ENCODE measurements at places on chromosomes 5 and 9. TPM values are rescaled to one million over a fixed set of nuclear protein-coding genes. Genes with fewer than 3 reads are reported as not detected.

The FBXW5 gene
- 117 TPM for total RNA-seq

The LCN1 gene
- total RNA-seq: not detected

The GARNL3 gene
- total RNA-seq: 5.9 TPM

The OR13C9 gene
- total RNA-seq: not detected

The PRXL2C gene
- 20.8 TPM for total RNA-seq

The PCDHB5 gene
- total RNA-seq: not detected
